ENCODE measurements at places on chromosomes 11 and 22.

GRCh38 chr22:19133561-19133960 is 2.5 kb downstream of the TSSK2 start:
- DNase-seq: no peak

GRCh38 chr22:29702000-29702930 is 17.5 kb upstream of the CABP7 start:
- no peak for DNase-seq

- no peak for DNase-seq
Observed at GRCh38 chr11:67303835-67304411, 593 bp downstream of the SSH3 start.

DNA sequence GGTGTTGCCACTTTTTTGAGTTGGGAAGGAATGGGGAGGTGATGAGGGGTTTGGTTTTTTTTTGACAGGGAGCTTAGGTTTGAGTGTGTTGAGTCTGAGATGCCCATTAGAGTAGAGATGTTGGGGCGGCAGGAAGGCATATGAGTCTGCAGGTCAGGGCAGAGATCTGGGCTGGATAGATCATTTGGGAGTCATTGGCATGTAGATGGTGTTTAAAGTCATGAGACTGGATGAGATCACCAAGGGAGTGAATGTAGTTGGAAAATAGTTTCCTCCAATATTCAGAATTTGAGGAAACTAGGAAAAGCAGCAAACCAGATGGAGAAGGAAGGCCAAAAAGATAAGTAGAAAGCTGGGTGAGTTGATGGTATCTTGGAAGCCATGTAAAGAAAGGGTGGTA is 2.1 kb upstream of the ANAPC15 start:
- no peak for DNase-seq

- no peak for DNase-seq
Observed at GRCh38 chr11:2931771-2932738, 2.8 kb upstream of the PHLDA2 start.

- no peak for DNase-seq
Observed at GRCh38 chr11:135022454-135022853, 610.4 kb upstream of the B3GAT1 start.

DNA sequence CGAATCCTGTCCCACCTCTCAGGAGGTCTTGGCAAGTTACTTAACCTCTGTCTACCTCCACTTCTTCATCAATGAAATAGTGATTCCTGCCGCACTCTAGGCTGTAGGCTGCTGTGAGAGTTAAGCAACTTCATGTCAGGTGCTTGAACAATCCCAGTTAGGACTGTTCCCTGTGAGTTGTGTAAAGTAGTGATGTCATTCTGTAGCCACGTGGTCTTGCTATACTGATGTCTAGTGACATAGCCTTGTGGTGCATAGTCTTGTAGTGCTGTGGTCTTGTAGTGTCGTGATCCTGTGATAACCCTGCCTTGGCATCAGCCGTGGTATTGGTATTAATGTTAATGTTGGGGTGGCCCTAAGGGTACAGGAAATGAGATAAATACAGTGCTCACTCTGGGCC is 30.3 kb upstream of the PRR5 start:
- DNase-seq: no peak

GRCh38 chr11:27064086-27064485 is 23.5 kb downstream of the BBOX1 start:
- DNase-seq: no peak

DNA sequence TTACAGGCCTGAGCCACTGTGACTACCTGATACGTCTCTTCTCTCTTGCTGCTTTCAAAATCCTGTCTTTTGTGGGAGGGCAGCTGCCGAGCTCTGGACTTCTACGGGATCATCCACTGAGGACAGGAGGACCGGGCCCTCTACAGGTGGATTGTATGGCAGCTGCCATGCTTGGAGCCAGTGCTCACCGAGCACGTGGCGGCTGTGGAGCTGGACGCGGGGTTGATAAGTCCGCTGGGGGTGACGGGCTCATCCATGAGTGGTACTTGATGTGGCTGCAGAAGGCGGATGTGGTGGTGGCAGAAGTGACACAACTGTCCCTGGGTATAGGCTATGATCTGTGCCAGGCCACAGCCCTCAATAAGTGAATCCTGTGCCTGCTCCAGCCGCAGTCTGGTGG is 1.8 kb upstream of the CYP2D6 start:
- DNase-seq: no peak

DNA sequence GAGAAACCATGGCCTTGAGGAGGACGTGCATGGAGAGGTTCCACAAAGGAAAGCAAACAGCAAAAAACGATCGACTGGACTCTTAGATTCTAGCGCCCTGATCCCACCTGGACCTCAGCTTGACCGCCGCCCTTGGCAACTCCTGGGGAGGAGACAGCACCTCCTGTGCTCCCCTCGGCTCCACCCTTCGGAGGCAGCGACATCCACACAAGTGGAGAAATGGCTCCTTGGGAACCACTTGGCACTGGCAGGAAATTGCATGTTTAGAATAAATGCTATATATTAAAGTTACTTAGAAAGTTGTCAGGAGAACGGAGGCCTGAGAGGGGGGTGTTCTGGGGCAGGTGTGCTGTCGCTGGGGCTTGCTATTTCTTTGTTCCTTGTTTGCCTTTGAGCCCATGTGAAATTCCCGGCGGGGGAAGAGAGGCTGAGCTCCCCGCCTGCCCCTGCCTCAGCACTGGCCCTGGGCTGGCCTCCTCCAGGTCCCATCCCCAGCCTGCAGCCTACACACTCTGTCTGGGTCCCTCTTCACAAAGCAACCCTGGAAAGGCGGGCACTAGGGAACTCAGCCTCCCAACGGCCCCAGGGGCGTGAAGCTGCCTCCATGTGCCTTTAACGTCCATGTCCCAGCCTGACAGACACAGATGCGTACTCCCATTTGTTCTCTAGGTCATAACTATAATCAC is 395.3 kb downstream of the BRD1 start:
- DNase-seq: no peak

GRCh38 chr22:49483281-49483870 is 344.3 kb downstream of the BRD1 start:
- DNase-seq: no peak

DNA sequence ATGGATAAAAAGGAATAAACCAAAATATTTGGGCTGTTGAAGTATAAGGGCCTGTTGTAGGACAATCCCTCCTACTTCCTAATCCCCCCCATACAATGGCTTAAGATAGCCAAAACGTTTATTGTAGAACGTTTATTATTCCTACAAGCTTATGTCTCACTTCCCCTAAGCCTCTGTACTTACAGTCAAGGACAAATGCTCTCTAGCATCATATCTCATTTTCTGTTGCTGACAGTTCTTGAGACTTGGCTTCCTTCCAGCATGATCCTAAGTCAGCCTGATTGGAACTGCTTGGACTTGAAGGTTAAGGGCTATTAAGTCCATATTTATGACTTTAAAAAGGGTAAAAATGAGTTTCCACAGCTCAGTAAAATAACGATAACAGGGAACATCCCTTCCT is 8.8 kb downstream of the MISFA start:
- no peak for DNase-seq

DNA sequence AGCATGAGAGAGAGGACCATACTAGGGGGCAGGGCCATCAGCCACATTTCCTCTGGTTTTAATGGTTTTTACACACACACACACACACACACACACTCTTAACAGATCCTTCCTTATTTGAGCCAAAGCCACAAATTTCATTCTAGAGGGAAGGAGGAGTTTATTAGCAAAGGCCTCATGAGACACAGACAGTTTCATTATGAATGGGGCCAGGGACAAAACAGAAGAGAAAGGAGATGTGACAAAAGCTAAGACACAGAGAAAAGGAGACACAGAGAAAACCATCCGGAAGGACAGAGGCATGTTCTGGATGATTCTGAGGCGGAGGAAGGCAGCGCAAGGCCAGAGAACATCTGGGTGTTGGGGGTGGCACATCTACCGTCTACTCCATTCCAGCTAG is 32.2 kb upstream of the ARFGAP3 start:
- DNase-seq: no peak

- no peak for DNase-seq
Observed at GRCh38 chr11:47857892-47858543, 9.9 kb upstream of the NUP160 start.

DNA sequence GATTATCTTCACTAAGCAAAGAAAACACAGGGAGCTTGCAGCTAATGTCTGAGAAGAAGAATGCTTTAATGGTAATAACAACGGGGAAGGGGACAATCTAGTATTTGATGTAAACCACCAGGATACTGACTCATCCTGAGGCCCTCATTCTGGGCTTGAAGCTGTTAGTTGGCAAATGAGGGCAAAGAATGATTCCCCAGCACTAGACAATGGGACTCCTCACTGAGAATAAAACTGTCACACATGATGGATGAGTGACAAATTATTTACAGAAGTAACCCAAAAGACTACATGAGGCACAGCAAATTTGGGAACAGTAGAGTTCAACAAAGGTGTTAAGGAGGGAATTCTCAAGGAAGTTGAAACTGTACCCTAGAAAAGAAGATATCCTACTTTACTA is 76.3 kb downstream of the FAM168A start:
- DNase-seq: no peak

- DNase-seq: no peak
Observed at GRCh38 chr11:80443177-80443576, 1002.3 kb upstream of the TENM4 start.

- DNase-seq: no peak
Observed at GRCh38 chr11:8621147-8621546, 27.1 kb upstream of the STK33 start.

- DNase-seq: no peak
Observed at GRCh38 chr22:47534804-47535410, 772.5 kb downstream of the TBC1D22A start.

DNA sequence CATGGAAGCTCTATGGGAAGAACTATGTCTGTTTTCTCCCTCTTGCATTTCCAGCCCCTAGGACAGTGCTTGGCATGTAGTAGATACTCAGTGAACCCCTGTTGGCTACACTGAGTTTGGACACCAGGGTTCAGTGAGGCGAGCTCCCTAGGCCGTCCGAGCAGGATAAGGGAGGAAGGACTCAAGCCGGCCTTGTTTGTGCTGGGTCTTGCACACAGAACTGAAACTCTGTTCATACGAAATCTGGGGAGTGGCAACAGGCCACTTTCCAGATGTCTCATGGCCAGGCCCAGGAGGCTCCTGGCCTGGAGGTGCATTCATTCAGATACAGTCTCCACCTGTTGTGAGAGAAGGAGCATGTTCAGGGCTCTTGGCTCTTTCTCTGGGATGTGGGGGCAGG is 23.6 kb upstream of the LMO1 start:
- no peak for DNase-seq

- no peak for DNase-seq
Observed at GRCh38 chr11:19970944-19971343, 189.3 kb downstream of the DBX1 start.

- no peak for DNase-seq
Observed at GRCh38 chr22:23501261-23501619, 78.8 kb downstream of the IGLL1 start.

- DNase-seq: no peak
Observed at GRCh38 chr11:45924927-45925326, 2.5 kb downstream of the LARGE2 start.

GRCh38 chr11:47593934-47594855 is at the start of gene C1QTNF4:
Gene C1QTNF4 (minus strand): TSS chr11:47594411. CDS start chr11:47590810, 3,601 bp downstream.
- DNase-seq: no peak

DNA sequence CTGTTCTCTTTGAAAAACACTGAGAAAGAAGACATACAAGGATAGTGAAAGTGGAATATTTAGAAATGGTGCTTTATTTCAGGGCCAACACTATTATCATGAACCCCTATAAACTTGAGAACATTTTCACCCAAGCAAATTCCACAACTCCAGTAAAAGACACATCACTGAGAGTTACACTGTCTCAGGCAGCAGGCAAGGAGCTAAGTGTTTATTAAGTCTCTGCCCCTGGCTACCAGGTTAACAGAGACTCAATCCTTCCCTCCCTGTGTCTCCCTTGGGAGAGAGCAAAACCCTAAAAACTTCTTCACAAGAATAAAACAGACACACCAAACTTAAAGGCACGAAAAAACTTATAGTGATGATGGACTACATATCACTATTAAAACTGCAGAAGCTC is 18.5 kb downstream of the MPPED2 start:
- DNase-seq: no peak

DNA sequence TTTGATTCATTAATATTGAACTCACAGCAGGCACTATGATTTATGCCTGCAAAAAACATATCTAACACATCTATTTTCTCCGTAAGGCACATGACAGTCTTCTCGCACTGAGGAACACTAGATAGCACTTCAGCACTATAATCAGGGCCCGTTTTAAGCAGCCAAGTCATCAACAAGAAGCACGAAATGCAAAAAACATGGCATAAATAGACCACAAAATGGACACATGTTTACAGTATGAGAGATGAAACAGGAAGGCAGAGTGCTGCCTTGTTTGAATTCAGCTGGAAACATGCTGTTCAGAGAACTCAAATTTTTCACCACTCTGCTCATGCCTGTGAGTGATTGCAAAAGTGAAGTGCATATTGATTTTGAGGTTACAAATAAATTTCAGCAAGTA is 205.8 kb upstream of the PDGFD start:
- DNase-seq: no peak

DNA sequence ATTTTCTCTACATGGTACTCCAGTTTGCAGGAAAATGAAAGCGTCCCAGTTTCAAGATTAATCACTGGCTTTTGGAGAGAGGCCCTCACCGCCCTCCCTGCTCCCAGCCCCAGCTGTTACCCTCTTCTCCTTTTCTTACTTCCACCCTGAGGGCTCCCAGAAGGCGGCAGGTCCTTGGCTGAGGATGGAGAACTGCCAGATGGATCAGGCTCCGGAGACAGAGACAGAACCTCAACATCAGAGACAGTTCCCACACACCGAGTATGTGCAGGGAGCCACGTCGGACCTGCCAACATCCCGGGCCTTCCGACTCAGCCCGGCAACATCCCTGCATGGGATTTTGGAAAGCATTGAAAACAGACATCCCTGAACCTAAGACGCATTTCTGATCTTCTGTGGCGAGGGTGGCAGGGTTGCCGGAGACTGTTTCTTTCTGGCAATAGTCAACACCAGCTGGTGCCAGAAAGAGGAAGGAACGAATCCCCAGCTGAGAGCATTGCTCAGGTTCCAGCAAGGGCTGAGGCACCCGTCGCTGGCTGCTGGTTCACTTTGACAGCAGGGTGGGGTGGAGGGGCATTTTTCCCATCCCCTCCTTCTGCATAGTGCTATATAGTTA is 467.1 kb downstream of the MIAT start:
- no peak for DNase-seq

- DNase-seq: no peak
Observed at GRCh38 chr11:47617417-47617809, 23.2 kb upstream of the C1QTNF4 start.

DNA sequence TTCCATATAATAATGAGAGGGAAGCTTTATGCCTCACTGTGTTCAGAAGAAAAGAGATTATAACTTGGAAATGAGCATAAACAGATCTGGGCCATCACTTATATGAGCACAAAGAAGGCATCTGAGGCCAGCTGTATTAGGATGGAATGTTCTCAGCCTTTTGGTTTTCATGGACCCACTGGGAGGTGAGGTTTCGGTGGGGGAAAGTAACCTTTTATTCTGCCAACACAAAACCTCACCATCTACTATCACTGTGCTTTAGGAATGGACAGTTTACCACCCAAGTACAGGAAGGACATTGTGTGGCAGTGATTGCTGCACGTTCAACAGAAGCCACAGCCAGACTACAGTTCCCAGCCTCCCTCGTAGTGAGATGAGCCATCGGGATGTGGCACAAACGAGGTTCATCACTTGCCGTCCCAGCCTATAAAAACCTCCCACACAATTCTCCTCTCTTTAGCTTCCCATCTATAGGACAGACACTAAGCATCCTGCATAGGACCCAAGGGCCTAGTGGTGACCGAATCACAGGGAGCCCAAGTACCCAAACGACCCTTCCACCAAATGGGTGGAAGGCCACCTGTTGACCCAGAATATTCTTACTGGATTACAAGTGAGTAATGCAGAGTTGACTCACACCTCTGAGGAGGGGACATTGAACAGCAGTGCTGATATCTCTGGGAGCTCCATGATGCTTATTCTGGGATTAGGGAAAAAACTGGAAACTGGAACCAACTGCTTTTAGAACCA is 121.5 kb upstream of the RAG2 start:
- no peak for DNase-seq

Measured in stimulated activated CD8-positive, alpha-beta memory T cell treated with anti-CD3 and anti-CD28 coated beads, Interleukin-15, amount 100 ng/mL, for 24 hours (primary cell).